ENCODE measurements at places on chromosomes 4 and X.
A peak's percentile ranks its signal among the peaks of the same experiment; 100 is the strongest.

GRCh38 chrX:130916636-130917422 is 13.8 kb upstream of the ENOX2 start:
- DNase-seq: peak; percentile 39

DNA sequence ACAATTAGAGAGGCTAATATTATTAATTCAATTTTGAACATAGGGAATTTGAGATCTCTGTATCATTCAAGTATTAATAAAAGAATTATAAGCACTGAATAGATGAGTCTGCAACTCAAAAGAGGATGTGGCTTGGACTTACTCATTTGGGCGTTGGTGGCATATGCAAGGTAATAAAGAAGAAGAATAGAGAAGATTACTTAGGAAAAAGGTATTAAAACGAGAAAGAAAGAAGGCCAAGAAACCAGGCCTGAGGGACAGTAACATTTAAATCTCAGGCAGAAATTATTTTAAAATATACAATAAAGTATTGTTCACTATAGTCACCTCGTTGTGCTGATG is 383.0 kb upstream of the INTU start:
- no peak for DNase-seq

GRCh38 chrX:129777218-129778030 is 2.3 kb upstream of the SASH3 start:
- DNase-seq: peak; percentile 78

- no peak for DNase-seq
Measured at GRCh38 chr4:39495446-39496213, 31.6 kb downstream of the UGDH start.

- no peak for DNase-seq
Measured at GRCh38 chrX:143634663-143635455, 1.0 kb downstream of the SLITRK4 start.

- DNase-seq: no peak
Measured at GRCh38 chr4:175444512-175444911, 367.6 kb downstream of the GPM6A start.

DNA sequence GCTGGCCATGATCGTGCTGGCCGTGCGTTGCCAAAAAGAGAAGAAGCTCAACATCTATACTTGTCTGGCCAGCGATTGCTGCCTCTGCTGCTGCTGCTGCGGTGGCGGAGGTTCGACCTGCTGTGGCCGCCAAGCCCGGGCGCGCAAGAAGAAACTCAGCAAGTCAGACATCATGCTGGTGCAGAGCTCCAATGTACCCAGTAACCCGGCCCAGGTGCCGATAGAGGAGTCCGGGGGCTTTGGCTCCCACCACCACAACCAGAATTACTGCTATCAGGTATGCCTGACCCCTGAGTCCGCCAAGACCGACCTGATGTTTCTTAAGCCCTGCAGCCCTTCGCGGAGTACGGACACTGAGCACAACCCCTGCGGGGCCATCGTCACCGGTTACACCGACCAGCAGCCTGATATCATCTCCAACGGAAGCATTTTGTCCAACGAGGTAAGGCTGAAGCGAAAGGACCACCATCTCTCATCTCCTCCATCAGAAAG is 3.3 kb downstream of the PCDH10 start:
- no peak for DNase-seq

DNA sequence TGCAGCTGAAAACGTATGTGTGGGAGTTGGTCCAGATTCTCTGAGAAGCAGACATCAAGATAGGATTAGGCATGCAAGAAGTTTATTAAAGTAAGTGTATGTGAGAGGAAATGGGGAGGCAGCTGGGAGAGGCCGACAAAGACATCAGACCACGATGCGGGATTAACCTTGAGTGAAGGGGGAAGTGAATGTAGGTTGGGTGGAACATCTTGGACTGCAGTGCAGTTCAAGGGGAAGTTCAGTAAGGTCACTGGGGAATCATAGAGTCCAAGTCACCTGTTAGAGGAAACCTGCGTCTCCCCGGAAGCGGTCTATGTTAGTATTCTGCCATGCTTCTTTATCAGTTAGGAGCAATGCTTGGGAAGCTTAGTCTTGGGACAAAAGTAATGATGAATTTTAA is 22.0 kb downstream of the CXCL8 start:
- DNase-seq: no peak

DNA sequence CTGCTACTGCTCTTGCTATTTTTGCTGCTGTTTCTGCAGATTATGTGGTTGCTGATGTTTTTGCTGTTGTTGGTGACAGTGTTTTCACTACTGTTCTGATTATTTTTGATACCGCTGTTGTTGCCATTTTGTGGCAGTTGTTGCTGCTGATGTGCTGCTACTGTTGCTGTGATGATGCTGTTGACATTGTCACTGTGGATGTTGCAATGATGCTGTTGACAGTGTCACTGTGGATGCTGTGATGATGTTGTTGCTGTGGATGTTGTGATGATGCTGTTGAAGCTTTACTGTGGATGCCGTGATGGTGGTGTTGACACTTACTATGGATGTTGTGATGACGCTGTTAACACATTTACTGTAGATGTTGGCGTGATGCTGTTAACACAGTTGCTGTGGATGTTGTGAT is 180.3 kb downstream of the EVC2 start:
- no peak for DNase-seq

GRCh38 chr4:14539246-14539645 is 463.0 kb upstream of the CPEB2 start:
- no peak for DNase-seq

- DNase-seq: no peak
Measured at GRCh38 chr4:28062562-28062961, 1201.9 kb downstream of the STIM2 start.

- DNase-seq: no peak
Measured at GRCh38 chrX:113804819-113805218, 779.1 kb upstream of the HTR2C start.

GRCh38 chrX:140434347-140434746 is 70.5 kb downstream of the SOX3 start:
- no peak for DNase-seq

GRCh38 chrX:110036162-110037033 is 33.5 kb downstream of the TMEM164 start:
- no peak for DNase-seq

- no peak for DNase-seq
Measured at GRCh38 chr4:173195109-173195508, 26.5 kb downstream of the GALNT7 start.

DNA sequence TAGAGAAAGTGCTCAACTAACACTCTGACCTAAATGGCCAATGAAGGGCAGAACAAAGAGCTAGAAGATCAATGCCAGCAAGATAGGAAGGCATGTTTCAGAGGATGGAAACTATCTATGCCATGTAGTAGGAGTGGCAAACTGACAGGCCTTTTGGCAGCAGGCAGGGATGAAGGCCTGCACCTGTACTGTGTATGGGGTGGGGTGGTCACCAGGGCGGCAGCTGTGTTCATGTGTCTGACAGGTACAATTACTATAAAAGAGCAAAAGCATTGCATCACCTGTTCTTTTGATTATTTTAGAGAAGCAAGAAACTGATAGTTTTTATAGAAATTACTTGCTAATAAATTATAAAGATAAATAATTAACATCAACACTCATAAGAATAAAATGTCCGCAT is 239.1 kb downstream of the CAMK2D start:
- no peak for DNase-seq

DNA sequence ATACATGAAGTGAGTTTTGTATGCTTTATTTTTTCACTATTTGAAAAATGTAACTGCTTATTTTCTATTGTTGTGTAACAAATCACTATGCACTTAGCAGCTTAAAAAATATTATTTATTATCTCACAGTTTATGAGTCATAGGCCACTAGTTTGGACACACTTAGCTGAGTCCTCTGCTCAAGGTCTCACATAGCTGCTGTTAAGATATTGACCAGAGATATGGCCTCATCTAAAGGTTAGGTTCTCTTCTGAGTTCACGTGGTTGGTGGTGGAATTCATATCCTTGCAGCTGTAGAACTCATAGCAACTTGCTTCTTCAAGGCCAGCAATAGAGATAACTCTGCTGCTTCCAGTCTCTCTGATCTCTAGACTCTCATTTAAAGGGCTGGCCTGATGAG is 534.4 kb downstream of the SPRY1 start:
- no peak for DNase-seq

DNA sequence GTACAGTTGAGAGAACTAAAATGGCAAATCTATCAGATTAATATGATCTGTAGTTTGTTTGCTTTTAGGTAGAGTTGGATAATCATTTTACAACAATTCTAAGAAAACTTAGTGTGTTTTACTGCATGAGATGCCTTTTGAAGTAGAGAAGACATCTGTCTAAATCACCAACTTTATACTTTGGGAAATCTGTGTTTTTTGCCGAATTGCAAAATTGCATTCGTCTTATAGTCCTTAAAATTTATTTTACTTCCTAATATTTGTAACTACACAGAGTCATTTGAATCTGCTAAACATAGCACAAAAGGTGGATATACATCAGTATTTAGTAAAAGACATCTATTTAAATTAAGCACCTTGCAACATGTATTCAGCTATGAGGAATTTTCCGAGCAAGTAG is 100.0 kb downstream of the CCSER1 start:
- DNase-seq: no peak

DNA sequence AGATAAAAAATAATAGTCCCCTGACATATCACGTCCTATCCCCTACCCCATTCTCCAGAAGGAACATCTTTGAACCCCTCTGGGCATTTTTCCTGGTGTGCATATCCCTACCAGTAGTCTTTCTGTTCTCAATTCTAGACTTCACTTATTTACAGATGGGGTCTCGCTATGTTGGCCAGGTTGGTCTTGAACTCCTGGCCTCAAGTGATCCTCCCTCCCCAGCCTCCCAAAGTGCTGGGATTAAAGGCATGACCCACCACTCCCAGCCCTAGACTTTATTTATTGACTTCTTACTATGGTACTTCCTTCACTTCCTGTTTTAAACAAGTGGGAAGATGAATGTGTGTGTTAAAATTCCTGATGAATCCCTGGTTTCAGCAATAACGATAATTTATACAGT is 612 bp upstream of the RRAGB start:
- DNase-seq: no peak

DNA sequence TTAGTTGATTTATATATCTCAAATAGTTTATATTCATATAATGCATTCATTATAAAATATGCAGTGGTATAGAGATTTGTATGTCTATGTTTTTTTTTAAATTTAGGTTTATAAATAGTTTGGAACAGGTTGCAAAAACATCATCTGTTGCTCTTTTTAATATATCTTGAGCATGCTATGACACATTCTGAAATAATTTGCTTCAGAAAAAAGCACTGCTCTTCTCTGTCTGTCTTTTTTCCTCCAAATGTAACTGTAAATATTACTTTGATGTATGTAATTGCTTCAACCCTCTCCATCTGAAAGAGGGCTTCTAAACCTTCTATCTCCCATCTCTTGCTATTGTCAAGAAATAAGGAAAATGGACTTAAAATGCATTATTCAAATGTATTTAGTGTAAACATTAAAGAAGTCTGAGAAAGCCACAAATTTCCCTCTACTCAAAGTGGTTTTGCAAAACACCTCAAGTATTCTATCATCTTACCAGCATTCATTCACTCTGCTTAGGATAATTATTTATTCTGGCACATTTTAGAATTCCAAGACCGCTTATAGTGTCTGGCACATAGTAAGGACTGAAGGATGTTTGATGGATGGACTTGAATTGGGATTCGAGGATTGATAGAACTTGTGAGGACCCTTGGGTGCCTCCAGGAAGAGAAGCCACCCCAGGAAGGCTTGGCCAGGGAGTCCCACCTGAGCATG is 87.8 kb downstream of the CLNK start:
- DNase-seq: no peak

- no peak for DNase-seq
Measured at GRCh38 chr4:16067515-16067914, 16.3 kb downstream of the PROM1 start.

- DNase-seq: peak; percentile 8
Measured at GRCh38 chrX:107537815-107538214, 88.4 kb downstream of the FRMPD3 start.

GRCh38 chr4:1043651-1044468 is 32.4 kb downstream of the FGFRL1 start:
- DNase-seq: no peak

DNA sequence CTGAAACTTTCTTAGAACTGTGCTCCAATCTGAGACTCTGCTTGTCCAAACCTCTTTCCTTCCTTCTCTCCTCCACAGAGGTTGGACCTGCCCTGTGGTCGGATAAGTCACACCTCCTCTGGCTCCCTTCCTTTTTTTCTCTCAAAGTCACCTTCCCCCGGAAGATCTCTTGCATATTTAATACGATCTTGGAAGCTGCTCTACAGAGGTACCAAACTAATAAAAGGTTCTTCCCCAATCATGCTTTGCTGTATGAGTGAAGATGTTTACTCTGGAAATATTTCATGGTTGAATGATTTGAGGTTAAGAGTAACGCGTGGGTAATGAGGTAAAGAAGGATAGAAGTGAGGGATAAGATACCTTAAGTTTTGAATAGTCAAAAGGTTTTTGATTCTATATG is 166.0 kb downstream of the ATG4A start:
- no peak for DNase-seq

DNA sequence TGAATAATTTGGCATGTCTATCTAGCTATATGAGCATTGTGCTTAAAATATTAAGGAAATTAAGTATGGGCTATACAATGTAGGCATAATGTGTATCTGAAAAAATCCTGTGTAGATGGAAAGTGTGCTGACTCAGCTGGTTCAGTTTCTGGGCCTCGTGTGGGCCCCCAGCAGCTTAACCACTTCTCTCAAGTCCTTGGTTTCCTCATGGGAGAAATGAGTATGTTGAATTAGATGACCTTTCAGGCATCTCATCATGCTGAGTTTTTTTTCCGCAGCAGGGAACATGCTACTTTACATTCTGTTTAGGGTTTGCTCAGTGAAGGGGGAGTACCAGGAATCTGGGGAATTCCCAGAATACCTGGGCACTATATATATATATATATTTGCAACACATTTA is 30.5 kb downstream of the RHOH start:
- DNase-seq: no peak

DNA sequence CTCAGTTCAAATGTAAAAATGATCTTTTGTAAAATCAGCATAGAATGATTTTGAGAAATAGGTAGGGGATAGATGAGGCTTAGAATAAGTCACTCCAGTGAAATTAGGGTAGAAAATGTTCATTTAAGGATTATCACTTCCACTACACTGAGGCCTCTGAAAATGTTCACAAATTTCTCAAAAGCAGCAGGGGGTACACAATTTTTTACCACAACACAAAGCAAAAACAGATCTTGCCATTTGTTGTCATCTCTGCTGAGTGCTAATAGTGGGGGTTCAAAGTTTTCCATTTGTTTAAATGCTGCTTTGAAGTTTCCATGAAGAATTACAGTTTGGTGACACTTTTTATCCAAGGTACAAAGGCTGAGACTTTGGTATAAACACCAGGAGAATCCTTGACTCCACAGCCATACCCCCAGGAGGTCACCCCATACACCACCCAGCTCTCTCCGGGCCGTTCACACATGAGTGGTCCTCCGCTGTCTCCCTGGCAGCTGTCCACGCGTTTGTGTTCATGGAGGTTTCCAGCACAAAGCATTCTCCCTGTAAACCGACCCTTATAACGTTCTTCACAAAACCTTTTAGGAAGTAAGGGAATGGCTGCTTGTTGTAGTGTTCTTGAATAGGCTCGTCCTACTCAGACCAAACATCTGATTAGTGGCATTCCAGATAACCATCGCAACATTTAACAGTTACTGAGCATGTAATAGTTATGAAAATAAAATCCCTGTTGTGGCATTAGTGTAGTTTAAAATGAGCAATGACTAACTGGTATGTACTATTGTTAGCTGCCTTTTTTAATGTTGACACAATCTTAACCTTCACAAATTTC is 71.0 kb downstream of the PRSS12 start:
- DNase-seq: no peak

GRCh38 chrX:123201720-123202119 is 17.6 kb downstream of the GRIA3 start:
- DNase-seq: no peak

GRCh38 chrX:68846536-68846935 is 17.7 kb downstream of the EFNB1 start:
- DNase-seq: no peak

All from naive B cell (primary cell).